ENCODE measurements at places on chromosomes 6 and 20.

DNA sequence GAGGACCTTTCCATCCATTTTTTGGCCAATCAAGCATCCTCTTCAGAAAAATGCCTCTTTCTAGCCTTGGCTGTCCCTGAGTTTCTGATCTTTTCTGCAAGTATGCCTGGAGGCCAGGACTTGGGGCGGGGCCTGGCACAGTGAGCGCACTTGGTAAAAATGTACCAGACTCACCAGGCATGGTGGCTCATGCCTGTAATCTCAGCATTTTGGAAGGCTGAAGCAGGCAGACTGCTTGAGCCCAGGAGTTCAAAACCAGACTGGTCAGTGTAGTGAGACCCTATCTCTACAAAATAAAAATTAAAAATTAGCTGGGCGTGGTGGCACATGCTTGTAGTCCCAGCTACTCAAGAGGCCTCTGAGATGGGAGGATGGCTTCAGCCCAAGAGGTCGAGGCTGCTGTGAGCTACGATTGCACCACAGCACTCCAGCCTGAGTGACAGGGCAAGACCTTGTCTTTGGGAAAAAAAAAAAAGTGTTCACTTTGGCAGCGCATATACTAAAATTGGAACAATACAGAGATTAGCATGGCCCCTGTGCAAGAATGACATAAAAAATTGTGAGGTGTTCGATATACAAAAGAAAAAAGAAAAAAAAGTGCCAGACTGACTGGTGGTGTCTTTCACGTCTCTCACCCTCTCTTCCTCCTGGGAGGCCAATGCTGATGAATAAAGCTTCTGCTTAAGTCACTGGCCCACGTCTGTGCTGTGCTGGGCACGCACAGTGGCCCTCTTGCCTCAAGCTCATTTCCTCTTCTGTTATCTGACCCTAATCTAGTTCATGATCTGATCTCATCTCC, 18.1 kb upstream of the SLC9A8 start:
- no peak for DNase-seq

- DNase-seq: no peak
Measured at GRCh38 chr6:5553767-5554166, 292.5 kb downstream of the FARS2 start.

GRCh38 chr6:30763155-30763617, 18.8 kb upstream of the IER3 start:
- DNase-seq: no peak

DNA sequence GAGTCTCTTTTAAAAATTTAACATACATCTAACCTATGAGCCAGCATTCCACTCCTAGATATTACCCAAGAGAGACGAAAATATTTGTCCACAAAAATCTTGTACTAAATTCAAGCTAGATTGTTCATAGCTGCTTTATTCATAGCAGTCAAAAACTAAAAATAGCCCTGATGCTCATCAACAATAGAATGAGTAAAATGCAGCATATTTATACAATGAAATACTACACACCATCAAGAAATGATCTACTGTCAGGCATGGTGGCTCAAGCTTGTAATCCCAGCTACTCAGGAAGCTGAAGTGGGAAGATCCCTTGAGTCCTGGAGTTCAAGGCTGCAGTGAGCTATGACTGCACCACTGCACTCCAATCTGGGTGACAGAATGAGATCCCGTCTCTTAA, 22.0 kb upstream of the SRC start:
- peak; percentile 31 for DNase-seq

GRCh38 chr20:11766961-11767360, 150.7 kb upstream of the BTBD3 start:
- DNase-seq: no peak

DNA sequence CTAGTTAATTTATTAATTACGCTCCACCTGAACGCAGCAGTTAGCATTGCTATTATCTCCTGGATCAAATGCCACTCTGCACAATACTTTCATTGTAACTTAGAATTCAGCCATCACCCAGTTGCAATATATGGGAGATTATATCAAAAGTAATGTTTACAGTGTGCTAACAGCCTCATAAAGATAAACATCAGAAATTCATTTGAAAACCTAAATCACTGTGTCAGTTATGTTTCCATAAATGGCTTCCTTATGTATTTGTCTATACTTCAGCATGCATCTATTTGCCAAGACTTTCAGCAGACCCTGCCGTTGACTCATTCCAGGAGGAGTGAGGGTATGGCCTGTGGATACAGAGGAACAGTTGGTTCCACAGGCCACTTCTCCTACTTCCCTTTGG, 300.1 kb downstream of the TFAP2B start:
- no peak for DNase-seq

- DNase-seq: peak; percentile 36
Measured at GRCh38 chr20:56974499-56975250, 291.8 kb downstream of the BMP7 start.

GRCh38 chr20:35511814-35512420, 17.5 kb downstream of the C20orf173 start:
- DNase-seq: peak; percentile 3

DNA sequence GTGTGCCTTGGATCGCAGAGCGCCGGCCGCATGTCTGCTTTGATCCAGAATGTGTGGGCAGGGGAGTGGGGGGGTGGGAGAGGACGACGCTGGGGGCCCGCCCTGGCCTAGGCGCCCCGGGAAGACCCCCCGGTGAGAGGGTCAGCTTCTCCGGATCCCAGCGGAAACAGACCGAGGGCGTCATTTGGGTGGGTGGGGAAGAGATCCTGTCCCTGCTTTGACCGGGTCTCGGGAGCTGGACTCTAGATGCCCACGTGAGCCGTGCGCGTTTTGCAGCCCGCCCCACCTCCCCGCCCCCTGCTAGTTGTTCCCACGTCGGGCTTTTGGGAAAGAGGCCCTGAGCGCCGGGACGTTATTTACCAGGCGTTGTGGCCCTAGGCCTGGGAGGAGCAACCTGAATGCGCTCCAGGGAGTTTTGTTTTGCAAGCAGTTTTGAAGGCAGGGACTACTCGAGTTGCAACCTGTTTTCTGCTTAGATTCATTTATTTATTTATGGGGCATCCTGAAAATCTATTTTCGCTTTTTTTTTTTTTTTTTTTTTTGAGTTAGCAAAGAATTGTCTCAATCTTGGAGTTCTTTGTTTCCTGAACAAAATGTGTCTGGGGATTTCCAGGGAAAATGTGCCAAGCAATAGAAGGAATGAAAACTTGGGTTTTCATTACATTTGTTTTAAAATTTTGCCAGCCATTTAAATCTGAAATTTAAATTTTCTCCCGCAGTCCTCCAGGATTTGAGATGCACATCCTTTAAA, 1.6 kb downstream of the DSP start:
- peak; percentile 44 for DNase-seq

GRCh38 chr6:19860235-19860877, 23.2 kb downstream of the ID4 start:
- no peak for DNase-seq

DNA sequence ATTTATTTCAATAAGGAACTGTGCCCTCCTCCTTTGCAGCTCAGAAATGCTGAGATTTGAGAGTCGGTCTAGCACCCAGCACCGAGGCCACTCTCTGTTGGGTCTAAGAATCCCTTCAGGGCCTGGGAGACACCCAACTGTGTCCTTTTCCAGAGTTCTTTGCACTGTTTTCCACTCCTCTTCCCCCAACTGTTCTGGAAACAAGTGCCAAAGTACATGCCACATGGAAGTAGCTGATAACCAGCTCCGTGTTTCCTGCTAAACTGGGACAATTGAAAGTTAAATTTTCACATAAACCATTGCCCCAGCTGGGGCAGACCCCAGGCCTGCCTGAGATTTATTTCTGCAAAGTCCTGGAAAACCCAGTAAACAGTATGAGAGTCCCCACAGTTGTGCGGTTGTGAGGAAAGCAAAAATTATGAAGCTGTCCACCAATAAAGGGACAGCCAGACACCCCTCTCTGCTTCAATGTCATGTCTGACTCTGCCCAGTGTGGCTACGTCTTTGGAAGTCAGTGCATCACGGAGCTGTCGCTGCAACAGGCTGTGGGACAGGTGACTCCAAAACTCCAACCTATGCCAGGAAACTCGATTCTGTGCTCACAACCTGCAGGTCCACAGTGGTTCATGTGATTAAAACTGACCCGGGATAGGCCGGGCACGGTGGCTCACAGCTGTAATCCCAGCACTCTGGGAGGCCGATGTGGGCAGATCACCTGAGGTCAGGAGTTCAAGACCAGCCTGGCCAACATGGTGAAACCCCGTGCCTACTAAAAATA, 178.0 kb upstream of the AFDN start:
- DNase-seq: no peak

DNA sequence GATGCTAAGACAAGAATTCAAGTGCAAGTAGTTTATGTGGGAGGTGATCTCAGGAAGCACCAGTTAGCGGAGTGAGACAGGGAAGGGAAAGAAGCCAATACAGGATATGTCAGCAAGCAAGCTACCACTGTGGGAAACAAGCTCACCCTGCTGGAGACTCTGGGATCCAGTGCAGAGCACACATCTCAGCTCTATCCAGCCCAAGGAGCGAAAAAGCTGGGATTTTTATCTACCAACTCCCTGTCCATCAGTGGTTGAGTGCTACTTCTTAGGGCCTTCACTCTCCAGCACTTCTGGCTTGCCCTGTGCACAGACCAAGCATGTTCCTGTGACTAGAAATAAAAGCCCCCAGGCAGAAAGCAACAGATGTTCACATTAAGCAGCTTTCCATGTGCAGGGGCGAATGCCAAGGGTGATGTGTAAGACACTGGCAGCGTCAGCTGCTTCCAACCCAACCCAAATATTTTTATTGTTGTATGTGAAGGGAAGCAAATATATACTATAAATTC, 10.8 kb upstream of the RNF24 start:
- DNase-seq: peak; percentile 82
